ENCODE measurements at places on chromosomes 5 and 9. TPM values are rescaled to one million over a fixed set of nuclear protein-coding genes. Genes with fewer than 3 reads are reported as not detected.

FOXI1 gene
- not detected for total RNA-seq

NTMT1 gene
- total RNA-seq: 105 TPM

TMOD1 gene
- total RNA-seq: 2.8 TPM

SAXO1 gene
- total RNA-seq: not detected

KLHL3 gene
- total RNA-seq: 0.18 TPM

GFI1B gene
- total RNA-seq: not detected

PTPA gene
- total RNA-seq: 135 TPM

ZNF879 gene
- total RNA-seq: 0.60 TPM

RAD23B gene
- total RNA-seq: 125 TPM

SLC36A2 gene
- not detected for total RNA-seq

CDKN2A gene
- total RNA-seq: not detected

All from A549 treated with RU486 at 1 μM for 4 hours (cell line).